Brain (organoid and tissue), 16 donors: ENCODE measurements at places on chromosomes 3 and 15.
A peak's percentile ranks its signal among the peaks of the same experiment; 100 is the strongest.

DNA sequence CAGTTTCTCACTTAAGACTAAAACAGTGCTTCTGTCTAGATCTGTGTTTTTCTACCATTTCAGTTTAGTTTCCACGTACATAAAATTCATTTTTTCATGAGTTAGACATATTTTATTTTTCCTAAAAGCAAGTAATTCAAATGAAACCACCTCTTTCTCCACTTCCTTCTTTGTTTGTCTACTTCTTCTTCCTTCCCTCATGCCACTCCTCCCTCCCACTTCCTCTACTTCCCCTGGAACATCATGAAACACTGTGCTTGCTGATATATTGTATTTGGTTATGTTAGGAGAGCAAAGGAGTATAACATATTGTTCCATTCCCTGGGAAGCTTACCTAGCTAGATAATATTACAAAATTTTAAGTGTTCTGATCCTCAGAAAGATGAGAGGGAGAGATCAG, 36.7 kb upstream of the GOLGA8B start:
- no peak for DNase-seq

GRCh38 chr3:43132870-43133636, 27.2 kb upstream of the POMGNT2 start:
- DNase-seq = peak; percentile 89

- DNase-seq = no peak
Measured at GRCh38 chr3:112546216-112546759, 15.5 kb downstream of the ATG3 start.

- no peak for DNase-seq
Measured at GRCh38 chr3:140529096-140529495, 148.8 kb upstream of the TRIM42 start.
